CD4-positive, alpha-beta memory T cell (primary cell): ENCODE measurements at places on chromosomes 5 and 9.
A peak's percentile ranks its signal among the peaks of the same experiment; 100 is the strongest.

GRCh38 chr5:44542470-44542869 is 153.2 kb upstream of the FGF10 start:
- DNase-seq, result no peak

- DNase-seq, result no peak
Measured at GRCh38 chr9:68955330-68955729, 58.6 kb downstream of the PRKACG start.

- DNase-seq, result peak; percentile 40
Measured at GRCh38 chr5:176985516-176985915, 21.1 kb downstream of the UIMC1 start.

- no peak for DNase-seq
Measured at GRCh38 chr5:95870105-95870672, 47.7 kb upstream of the GLRX start.
